Stimulated activated CD4-positive, alpha-beta T cell treated with anti-CD3 and anti-CD28 coated beads, Interleukin-4, amount 100 ng/mL, for 48 hours (primary cell): ENCODE measurements at places on chromosomes 6 and 20.

- DNase-seq = no peak
Observed at GRCh38 chr6:75531174-75531573, 37.6 kb upstream of the FILIP1 start.

DNA sequence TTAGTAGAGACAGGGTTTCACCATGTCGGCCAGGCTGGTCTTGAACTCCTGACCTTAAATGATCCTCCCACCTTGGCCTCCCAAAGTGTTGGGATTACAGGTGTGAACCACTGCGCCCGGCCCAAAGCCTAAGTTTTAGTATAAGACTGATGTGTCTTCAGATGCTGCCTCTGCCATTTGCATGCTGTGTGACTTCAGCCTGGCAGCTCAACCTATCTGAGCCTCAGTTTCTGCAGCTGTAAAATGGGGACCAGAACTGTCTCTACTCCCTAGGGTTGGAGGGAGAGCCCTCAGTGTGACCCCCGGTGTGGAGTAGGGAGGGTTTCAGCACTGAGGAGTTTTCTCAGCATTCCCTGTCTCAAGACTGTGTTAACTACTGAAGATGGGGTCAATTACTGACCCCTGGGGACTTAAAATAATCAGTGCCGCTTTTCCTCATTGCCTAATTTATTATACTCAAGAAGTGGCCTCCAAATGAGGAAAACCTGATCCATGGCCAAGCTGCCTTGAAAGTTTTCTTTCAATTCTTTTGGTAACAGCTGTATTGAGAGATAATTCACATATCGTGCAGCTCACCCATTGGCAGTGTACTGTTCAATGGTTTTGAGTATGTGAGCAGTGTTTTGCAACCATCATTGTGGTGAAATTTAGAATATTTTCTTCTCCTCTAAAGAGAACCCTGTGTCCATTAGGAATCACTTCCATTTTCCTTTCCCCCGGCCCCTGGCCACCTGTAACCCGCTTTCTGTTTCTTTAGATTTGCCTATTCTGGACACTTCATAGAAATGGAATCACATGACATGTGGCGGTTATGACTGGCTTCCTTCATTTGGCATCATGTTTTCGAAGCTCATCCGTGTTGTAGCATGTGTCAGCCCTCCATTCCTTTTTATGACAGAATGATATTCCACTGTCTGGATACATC is 64.8 kb downstream of the PHACTR3 start:
- no peak for DNase-seq

DNA sequence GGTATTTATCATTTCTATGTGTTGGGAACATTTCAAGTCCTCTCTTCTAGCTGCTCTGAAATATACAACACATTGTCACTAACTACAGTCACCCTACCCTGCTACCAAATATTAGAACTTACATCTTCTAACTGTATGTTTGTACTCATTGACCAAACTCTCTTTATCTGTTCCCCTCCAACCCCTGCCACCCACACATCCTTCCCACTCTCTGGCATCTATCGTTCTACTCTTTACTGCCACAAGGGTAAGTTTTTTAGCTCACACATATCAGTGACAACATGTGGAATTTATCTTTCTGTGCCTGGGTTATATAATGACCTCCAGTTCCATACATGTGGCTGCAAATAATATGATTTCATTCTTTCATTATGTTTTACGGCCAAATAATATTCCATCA is 171.9 kb downstream of the GMDS start:
- DNase-seq = no peak

- no peak for DNase-seq
Observed at GRCh38 chr6:154252678-154253077, 103.9 kb downstream of the IPCEF1 start.

- peak; percentile 30 for DNase-seq
Observed at GRCh38 chr6:133983099-133983939, 30.3 kb downstream of the TBPL1 start.

- no peak for DNase-seq
Observed at GRCh38 chr6:108587258-108588059, 26.7 kb downstream of the FOXO3 start.

DNA sequence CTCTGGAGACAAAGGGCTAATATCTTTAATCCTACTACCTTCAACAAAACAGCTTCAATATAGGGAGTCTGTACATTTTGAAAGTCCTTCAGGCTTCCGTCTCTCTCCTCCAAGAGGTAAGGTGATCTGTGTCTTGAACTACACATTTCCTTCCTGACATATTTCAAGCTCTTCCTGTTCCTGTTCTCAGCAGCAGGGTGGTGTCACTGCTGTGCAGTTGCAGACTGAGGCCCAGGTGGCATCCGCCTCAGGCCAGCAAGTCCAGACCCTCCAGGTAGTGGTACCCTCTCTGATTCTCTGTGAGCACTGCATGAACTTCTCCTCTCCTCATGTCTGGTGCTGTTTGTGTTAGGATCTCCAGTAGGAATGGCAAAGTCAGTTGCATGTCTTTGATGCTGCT is 7.8 kb downstream of the NFYA start:
- no peak for DNase-seq

GRCh38 chr6:44068607-44069296 is 58.5 kb downstream of the MRPL14 start:
- DNase-seq = no peak
